Fibroblast of skin of left quadriceps (primary cell): ENCODE measurements at places on chromosomes 7 and 10.
A peak's percentile ranks its signal among the peaks of the same experiment; 100 is the strongest.

DNA sequence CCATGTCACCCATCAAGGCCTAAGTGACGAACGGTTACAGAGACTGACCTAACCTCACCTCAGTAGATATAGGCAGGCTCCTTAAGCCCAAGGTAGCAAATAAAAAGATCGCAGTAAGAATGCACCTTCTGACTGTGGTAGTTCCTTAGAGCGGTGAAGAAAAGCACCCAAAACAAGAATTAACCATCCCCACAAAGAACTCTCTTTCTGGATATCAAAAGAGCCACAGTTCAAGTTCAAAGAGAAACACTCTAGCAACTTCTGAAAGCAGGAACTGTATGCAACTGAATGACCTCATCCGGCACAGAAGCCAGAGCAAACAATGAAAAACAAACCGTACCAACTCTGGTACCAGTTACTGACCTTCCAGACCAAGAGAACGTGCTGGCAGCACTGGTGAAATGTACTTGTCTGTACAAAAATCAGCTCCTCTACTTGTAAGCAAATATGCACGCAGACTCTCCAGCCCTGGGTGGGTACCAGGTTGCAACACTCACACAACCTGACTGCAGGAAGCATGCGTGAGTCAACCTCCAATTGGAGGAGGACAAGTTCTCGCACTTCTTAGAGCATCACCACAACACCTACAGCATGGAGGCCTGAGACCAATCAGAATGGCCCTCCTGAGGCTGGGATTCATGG, 202.7 kb downstream of the FAM107B start:
- DNase-seq, result no peak

DNA sequence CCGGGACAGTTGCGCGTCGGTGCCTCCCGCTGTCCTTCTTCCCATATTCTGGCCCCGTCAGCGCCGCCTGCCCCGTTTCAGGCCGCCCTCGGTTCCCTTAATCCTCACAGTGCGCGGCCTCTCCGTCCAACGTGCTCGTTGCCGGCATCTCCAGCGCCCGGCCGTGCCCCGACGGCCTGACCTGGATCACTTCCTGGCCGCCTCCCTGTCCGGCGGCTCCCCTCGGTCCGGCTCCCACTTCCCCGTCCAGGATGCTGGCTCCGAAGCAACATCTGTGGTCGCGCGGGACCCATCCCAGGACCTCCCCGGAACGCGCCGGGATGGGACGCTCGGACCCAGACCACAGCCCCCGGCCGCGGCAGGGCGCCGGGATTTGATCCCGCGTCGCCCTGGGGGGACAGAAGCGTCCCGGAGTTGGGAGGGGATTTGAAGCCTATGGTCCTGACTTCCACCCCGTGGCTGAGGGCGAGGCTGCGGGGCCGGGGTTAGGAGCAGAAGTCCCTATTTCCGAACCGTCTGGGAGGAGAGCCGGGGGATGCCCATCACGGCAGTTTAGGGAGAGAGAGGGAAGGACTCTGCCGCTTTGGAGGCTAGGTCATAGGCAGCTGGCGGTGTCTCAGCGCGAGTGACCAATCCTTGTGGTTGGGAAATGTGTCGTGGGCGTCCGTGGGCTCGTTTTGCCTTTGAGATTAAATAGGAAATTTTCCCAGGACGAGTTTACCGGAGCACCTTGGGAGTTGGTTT, 53.8 kb downstream of the KCTD7 start:
- no peak for DNase-seq

DNA sequence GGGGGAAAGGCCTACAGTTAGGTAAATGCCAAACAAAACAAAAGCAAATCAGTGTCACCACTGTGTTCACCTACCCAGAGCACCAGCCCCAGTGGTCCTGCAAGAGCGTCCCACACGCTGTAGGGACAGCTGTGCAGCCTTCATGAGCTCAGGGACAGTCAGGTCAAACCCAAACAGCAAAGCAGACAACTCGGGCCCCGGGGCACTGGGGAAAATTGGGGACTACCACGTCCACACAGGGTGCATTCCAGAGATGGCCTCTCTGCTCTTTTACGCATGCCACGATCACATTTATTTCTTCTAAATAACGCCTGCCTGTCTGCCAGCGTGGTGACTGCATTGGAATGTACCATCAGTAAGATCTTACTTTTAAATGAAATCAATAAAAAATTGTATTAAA, 21.7 kb downstream of the EBF3 start:
- no peak for DNase-seq

GRCh38 chr7:38682606-38683005, 51.4 kb upstream of the AMPH start:
- DNase-seq, result no peak

DNA sequence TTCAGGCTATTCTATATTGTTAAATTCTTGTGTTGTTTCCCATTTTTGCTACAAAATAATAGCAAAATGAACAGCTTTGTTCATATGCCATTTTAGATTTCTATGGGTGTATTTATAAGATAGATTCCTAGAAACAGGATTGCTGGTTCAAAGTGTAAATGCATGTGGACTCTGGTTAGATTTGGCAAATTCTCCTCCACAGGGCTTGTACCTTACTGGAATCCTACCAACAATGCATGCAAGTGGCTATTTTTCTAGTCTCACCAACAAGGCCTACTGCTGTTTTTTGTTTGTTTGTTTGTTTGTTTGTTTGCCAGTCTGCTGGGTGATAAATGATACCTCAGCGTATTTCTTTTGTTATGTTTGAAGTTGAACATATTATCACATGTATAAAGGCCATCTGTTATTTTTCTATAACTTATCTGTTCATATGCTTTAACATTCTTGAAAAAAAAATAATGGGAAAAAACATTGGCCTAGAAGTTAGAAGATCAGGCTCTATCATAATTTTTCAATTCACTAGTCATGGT, 87.1 kb upstream of the AHR start:
- no peak for DNase-seq

- DNase-seq, result no peak
Observed at GRCh38 chr10:74165530-74165901, 14.5 kb downstream of the ADK start.

DNA sequence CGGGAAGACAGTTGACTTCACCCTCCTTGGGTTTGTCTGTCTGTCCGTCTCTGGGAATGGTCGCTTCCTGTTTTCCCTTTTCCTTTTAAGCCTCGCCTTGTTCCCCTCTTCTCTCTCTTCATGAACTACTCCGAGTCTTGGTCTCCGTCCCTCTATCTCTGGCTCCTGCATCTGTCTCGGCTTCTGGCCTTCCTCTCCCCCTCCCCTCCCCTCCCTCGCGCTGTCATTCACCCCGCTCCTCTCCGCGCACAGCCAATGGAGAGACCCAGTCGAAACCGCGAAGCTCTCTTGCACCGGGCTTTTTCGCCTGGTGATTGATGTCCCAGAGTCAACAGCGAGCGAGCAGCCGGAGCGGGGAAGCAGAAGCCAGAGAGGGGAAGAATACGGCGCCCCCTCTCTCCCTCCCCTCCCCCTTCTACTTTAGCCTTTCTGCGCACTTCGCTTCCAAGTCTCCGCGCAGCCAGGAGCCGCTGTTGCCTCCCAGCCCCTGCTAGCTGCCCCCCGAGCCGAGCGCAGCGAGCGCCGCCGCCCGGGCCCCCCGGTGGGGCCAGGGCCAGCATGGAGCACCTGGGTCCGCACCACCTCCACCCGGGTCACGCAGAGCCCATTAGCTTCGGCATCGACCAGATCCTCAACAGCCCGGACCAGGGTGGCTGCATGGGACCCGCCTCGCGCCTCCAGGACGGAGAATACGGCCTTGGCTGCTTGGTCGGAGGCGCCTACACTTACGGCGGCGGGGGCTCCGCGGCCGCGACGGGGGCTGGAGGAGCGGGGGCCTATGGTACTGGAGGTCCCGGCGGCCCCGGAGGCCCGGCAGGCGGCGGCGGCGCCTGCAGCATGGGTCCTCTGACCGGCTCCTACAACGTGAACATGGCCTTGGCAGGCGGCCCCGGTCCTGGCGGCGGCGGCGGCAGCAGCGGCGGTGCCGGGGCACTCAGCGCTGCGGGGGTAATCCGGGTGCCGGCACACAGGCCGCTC, at the start of gene TLX1:
TLX1 (plus strand) TSS at position 317 of the 978 bp plus-strand sequence; CDS start at position 559, 242 bp downstream.
- no peak for DNase-seq

GRCh38 chr10:1968257-1969033, 231.1 kb upstream of the ADARB2 start:
- DNase-seq, result no peak

DNA sequence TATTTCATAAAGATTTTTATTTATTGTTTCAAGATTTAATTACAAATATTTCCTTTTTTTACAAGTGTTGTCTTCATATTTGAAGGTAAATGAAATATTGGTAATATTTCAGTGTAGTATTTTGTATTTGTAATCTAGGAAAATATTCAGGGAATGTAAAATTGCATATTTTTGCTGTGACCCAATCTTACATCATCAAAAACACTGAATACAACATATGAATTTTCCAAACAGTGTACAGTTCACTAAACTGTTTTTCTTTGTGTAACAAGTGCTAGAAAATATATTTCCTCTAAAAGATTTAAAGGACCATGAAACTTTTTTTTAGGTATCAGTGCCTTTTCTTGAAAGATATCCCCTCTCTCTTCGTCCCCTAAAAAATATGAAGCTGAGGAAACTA, 251.9 kb upstream of the KCND2 start:
- no peak for DNase-seq

DNA sequence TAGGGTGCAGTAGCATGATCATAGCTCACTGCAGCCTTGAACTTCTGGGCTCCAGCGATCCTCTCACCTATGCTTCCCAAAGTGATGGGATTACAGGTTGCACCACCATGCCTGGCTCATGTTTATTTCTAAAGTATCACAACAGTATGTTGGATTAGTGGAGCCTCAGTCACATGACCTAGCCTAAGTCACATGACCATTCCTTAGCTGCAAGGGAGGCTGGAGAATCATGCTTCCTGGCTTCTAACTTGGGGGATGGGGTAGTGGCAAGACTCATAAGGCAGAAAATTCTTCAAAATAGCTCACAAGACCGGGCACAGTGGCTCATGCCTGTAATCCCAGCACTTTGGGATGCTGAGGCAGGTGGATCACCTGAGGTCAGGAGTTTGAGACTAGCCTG, 26.9 kb upstream of the TPST1 start:
- no peak for DNase-seq

- DNase-seq, result peak; percentile 43
Observed at GRCh38 chr7:55185941-55186609, 167.3 kb downstream of the EGFR start.

GRCh38 chr7:134140889-134141867, 14.0 kb downstream of the LRGUK start:
- DNase-seq, result no peak

DNA sequence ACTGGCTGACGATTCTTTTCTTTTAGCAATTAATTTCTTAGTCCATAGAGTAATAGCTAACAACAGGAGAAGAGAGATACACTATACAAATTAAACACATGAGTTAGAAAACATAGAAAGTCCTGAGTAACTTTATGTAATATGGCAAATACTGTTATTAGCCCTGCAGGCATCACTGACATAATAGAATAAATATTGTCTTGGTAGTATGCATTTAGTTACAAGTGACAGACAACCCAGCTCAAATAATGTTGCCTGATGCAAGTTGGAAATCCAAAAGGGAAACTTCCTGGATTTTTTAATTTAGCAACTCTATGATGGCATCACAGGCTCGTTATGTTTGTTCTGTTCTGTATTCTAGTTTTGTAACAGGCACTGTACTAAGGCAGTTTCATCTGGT, 95.1 kb downstream of the DKK1 start:
- DNase-seq, result no peak

GRCh38 chr7:5596046-5596895, 172.6 kb upstream of the TNRC18 start:
- peak; percentile 85 for DNase-seq

DNA sequence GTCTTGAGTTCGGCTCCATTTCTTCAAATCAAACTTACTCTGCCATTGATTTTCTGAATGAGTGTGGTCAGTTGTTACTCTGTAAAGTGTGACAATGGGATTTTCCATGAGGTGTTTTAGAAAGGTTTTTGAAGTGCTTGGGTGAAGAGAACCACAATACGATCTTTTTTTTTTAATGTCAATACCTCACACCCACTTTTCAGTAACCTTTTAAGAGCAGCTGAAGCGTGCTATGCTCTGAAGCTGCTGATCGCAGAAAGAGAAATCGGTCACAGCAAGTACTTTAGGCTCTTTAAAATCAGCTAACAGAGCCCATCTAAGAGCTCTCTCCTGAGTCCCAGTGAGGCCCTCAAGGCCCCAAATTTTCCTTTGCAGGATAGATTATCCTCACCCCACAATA, 34.4 kb upstream of the YAE1 start:
- DNase-seq, result no peak

GRCh38 chr10:109835257-109835656, 88.1 kb downstream of the XPNPEP1 start:
- no peak for DNase-seq

- DNase-seq, result no peak
Observed at GRCh38 chr10:33256458-33256857, 78.0 kb downstream of the NRP1 start.

DNA sequence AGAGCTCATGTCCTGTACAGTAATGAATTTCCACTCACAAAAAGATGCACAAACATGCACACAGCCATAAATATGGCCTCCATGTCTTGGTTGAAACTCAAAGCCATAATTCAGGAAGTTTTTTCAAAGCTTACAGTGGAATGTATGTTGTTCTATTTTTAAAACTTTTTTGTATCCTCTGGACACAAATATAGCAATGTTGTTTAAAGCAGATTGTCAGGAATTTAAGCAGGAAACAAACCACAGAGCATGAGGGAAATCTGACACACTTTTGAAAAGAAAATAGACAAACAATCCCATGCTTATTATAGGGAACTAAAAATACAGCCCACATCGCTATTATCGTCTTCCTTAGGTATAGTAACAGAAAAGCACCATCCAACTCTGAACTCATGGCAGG, 21.5 kb downstream of the LRRN3 start:
- no peak for DNase-seq

- no peak for DNase-seq
Observed at GRCh38 chr7:94280851-94281250, 113.8 kb upstream of the COL1A2 start.

- DNase-seq, result no peak
Observed at GRCh38 chr10:18325889-18326531, 185.8 kb downstream of the CACNB2 start.

- DNase-seq, result peak; percentile 37
Observed at GRCh38 chr10:66714741-66715140, 211.1 kb upstream of the LRRTM3 start.

GRCh38 chr7:131355917-131356777, 28.5 kb downstream of the MKLN1 start:
- DNase-seq, result no peak

DNA sequence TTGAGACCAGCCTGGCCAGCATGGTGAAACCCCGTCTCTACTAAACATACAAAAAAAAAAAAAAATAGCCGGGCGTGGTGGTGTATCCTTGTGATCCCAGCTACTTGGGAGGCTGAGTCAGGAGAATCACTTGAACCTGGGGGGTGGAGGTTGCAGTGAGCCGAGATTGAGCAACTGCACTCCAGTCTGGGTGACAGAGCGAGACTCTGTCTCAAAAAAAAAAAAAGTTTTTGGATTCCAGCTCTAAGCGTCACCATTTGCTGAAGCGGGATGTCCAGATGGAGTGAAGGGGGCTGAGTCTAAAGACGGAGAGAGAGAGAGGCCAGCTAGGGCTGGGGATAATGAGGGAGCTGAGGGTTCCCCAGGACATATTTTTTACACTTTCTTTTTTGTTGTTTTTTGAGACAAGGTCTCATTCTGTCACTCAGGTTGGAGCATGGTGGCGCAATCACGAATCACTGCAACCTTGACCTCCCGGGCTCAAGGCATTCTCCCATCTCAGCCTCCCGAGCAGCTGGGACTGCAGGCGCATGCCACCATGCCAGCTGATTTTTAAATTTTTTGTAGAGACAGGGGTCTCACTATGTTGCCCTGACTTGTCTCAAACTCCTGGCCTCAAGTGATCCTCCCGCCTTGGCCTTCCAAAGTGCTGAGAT, 9.4 kb upstream of the HK1 start:
- DNase-seq, result no peak

- DNase-seq, result no peak
Observed at GRCh38 chr7:81245353-81245752, 326.5 kb upstream of the SEMA3C start.
